ENCODE measurements at places on chromosomes 3 and 15.
A peak's percentile ranks its signal among the peaks of the same experiment; 100 is the strongest.

DNA sequence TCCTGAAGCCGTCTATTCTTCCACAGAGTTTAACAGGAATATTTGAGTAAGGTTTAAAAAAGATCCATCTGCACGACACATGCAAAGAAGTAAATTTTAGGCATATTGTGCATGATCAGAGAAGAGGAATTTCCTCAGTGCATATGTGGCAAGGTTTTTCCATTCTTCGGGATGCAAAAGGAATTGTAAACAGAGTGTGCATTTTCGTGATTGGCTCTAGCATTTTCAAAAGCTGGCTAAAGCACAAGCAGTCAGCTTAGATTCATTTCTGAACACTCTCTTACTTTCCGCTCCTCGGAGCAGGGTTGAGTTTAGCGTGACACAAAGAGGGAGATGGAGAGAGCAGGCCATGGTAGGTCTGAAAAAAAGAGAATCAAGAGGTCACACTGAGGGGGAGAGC lies 128.2 kb downstream of the ADAMTS9 start:
- no peak for DNase-seq

- peak; percentile 32 for DNase-seq
Observed at GRCh38 chr3:71130471-71131374, 452.8 kb downstream of the FOXP1 start.

DNA sequence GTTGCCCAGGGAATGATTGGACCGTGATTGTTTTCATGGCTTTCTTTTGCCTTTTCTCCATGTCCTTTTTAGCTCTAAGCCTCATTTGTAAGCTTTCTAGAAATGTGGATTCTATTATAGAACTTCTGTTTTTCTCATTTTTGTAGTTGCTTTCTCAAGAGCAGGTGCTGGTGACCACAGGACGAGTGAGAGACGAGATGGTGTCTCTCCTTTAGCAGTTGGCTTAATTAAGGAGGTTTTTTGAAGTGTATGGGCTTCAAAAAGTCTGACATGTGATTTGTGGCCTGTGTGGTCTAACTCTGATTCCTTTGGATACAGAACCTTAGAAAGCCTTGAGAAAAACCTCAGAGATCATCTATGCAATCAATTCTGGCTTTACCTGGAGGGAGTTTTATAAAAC lies 292.8 kb downstream of the LPP start:
- no peak for DNase-seq

DNA sequence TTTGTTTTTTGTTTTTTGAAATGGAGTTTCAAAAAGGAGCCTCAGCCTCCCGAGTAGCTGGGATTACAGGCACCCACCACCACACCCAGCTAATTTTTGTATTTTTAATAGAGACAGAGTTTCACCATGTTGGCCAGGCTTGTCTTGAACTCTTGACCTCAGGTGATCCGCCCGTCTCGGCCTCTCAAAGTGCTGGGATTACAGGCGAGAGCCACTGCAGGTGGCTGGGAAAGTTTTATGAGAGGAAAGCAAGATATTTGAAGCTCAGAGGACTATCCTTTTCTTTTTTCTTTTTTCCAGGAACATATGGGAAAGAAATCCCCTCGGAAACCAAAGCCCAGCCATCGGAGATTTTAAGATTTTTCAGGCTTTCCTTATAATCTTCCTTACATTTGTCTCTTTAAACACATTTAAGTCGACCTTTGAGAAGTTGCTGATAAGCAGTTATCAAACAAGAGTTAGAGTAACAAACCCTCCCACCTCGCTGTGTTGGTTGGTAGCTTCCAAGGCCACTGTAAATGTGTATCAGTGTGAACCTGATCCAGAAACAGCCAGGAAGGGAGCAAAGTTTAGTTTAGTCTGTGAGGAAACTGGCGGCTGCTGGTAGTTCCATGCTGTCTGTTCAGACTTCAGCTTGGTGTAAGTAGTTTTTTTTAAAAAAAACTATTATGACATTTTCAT lies 34.5 kb upstream of the MAP3K13 start:
- no peak for DNase-seq

GRCh38 chr15:101474983-101475382 lies 14.5 kb downstream of the PCSK6 start:
- DNase-seq = no peak

DNA sequence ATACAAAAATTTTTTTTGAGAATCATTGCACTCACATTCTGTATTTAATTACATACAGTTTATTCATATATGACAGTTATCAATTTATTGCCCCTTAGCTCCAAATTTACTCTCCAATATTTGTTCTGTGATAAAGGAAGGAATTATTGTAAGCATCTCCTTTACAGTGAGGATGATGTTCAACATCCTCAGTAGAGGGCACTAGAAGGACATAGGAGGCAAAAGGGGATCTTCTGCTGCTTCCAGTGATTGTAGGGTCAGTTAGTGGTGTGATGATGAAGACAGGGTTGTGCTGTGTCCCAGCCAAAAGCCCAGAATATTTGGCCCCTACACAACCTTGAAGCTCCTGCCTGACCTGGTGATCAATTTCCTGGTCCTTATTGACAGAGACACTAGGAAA lies 89.9 kb upstream of the DCBLD2 start:
- DNase-seq = no peak

GRCh38 chr15:69060744-69061143 lies 46.2 kb downstream of the NOX5 start:
- DNase-seq = no peak

GRCh38 chr15:42065033-42065432 lies 29.3 kb downstream of the PLA2G4D start:
- DNase-seq = no peak

DNA sequence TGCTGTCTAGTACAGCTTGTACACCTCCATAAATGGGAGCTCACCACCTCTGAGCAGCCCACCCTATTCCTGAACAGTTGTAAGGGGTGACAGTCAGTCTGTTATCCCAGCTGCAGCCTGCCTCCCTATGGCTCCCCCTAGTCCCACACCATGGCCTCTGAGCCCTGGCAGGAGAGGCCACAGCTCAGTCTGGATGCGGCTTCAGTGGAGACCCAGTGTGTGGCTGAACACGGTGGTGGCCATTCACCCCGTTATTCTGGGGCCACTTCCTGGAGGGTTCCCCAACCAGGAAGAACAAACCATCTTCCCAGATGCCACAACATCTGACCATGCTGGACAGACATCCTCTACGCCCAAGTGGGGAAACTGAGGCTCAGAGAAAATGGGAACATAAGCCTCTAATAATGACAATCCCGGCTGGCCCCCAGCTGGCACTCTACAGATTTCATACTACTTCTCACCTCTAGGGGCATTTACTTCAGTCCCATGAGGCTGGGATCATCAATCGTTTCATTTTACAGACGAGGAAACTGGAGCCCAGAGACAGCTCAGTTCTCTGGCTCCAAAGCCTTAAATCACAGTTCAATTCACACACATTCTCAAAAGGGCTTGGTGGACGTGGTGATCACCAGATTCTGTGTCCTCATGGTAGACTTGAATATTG lies 9.2 kb upstream of the GRIP2 start:
- peak; percentile 63 for DNase-seq

DNA sequence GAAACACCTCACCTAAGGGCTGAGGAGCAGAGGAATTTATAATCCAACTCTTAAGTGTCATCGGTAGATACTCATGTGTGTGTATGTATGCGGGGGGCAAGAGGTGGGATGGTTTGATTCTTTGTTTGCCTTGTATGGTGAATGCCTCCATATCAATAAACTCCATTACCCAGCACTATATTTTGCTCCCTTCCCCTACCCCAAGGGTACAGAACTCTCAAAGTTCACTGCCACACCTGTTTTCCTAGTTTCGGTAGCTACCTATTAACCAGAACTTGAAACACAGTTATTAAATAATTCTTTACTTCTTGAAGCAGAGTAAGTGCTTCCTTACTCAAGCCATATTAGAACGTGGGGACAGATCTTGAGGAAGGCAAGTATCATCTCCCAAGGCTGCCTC lies 400.8 kb upstream of the SUCLG2 start:
- DNase-seq = no peak

DNA sequence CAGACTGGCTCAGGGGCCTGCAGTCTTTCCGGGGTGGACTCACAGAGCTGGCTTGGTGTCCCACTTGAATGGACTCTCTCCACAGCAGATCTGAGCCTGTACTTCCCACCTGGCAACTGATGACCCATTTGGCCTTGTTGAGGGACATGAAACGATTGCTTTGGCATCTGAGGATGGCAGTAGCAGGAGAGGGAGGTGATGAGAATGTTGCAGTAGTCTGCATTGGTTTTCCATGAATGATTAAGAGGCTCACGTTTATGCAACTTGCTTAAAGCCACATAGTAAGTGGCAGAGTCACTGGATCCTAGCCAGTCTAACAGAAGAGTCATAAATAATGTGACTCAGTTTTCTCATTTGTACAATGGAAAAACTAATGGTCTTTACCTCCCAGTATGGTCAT lies 21.9 kb downstream of the IL20RB start:
- no peak for DNase-seq

DNA sequence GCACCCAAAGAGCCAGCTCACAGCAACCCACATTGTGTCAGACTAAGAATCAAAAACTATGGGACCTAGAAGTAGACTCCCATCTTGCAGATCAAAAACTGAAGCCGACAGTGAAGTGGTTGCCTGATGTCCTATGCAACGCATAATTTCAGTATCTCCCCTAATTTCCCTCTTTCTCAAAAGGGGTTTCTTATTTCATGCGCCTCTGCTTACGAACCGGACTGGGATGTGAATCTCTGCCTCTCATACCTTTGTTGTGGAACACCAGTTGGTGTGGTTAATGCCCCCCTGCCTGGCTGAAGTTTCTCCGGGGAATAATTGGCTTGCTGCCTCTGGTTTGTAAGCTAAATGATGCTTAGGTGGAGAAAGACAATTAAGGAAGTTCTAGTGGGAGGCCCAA lies 514 bp upstream of the FAM174B start:
- DNase-seq = no peak

DNA sequence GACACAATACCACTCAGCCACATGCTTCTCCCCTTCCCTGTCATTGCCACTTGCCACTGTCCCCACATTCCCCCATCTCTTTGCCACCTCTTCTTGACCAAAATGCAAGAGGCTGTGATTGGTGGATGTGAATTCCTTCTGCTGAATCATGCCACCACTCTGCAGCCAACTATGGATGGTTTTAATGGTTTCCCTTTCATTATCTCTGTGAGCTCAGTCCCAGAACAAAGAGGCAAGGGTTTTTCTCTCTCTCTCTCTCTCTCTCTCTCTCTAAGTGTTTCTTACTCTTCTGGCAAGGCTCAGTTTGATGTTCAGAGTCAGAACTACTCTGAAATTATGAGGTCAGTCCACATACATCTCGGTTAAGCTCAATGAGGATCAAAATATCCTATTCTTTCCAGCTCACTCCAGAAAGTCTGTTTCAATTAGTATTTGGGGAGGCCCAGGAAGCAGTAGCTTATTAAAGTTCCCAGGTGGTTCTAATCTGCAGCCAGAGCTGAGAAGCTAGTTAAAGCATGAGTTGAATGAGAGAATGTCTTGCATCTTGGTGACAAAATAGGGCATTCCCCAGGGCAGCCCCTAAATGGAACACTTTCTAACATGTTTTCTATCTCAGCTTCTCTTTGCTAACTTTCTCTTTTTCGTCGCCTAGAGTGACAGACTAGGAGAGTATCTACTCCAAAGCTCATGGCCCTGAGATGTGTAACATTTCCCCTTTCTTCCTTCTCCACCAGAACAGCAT lies 8.5 kb upstream of the ILDR1 start:
- DNase-seq = no peak

Data from hepatic stellate cell (primary cell).